Retina (tissue), 1 donor: ENCODE measurements at places on chromosomes 7 and 10.
A peak's percentile ranks its signal among the peaks of the same experiment; 100 is the strongest.

- DNase-seq: peak; percentile 89
Observed at GRCh38 chr10:86971232-86971991, 3.1 kb downstream of the ADIRF start.

- DNase-seq: no peak
Observed at GRCh38 chr7:22435105-22435504, 64.9 kb downstream of the STEAP1B start.

DNA sequence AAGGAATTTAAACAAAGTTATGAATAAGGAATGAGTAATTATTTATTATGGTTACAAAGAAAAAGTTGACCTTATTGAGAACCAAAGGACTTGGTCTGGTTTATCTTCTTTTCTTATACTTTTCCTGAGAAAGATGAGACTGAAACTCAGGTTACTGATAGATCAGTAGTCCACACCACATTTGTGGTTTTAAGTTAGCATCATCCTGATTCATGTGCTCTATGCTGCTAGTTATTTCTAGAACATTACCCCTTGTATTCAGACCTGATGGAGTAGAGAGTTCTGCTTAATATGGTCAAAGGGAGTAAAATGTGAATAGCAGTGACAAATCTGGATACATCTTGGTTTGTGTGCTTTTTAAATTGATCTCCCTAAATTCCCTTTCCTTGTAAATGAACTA lies 63.8 kb downstream of the FOXP2 start:
- DNase-seq: no peak

GRCh38 chr7:108434010-108434409 lies 22.2 kb downstream of the NRCAM start:
- no peak for DNase-seq

- peak; percentile 57 for DNase-seq
Observed at GRCh38 chr7:74606101-74606908, 51.2 kb upstream of the GTF2I start.

- no peak for DNase-seq
Observed at GRCh38 chr7:108455551-108455997, 662 bp downstream of the NRCAM start.

- DNase-seq: peak; percentile 38
Observed at GRCh38 chr7:92916770-92917224, 80.4 kb upstream of the CDK6 start.
